Esophagus muscularis mucosa (tissue), 4 donors: ENCODE measurements at places on chromosomes 6 and 20.

DNA sequence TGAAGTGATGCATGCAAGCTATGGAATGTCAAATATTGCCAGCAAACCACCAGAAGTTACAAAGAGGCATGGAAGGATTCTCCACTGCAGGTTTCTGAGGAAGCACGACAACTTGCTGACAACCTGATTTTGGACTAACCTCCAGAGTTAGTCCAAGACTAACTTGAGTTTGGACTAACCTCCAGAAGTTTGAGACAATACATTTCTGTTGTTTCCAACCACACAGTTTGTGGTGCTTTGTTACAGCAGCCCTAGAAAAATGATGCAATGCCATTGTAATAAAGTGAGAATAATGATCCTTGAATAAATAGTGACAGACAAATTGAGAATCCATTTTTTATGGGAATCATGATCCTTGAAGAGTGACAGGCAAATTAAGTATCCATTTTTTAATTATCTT, 169.9 kb upstream of the HDDC2 start:
- H3K27ac ChIP-seq, result no peak overlapping the region
- H3K36me3 ChIP-seq, result no peaks in the 10 kb centered on the region
- DNase-seq, result no peak
- H3K27me3 ChIP-seq, result no peaks in the 10 kb centered on the region

DNA sequence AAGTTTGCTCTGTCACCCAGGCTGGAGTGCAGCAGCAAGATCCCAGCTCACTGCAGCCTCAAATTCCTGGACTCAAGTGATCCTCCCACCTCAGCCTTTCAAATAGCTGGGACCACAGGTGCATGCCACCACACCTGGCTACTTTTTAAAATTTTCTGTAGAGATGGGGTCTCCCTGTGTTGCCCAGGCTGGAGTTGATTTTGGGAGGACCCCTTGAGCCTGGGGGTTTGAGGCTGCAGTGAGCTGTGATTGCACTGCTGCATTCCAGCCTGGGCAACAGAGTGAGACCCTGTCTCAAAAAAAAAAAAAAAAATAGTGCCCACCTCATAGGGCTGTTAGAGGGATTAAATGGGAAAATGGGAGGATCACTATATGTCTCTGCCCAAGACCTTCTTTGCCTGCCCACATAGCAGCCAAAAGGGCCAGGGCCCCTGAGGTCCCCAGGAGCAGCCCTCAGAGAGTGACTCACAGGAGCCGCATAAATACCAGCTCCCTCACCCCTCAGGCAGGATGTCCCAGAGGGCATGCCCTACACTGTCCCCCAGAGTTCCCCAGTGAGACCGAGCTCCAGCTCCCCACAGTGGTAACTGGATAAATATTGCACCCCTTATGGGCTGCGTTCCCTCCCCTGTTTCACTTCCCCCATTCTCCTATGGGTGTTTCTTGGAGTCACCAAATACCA, 11.7 kb upstream of the MDGA1 start:
- H3K27me3 ChIP-seq, result no peaks in the 10 kb centered on the region
- peaks cover 9% of the 10 kb centered on the region for H3K4me1 ChIP-seq
- no peak for DNase-seq
- no peak overlapping the region for H3K27ac ChIP-seq
- H3K4me3 ChIP-seq, result no peak overlapping the region

DNA sequence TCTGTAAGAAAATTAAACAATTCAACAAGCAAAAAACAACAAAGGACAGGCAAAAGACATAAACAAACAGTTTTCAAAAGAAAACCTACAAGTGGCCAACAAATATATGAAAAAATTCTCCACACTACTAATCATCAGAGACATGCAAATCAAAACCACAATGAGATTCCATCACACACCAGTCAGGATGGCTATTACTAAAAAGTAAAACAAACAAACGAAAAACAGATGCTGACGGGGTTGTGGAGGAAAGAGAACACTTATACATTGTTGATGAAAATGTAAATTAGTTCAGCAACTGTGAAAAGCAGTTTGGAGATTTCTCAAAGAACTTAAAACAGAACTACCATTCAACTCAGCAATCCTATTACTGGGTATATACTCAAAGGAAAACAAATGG, 537.6 kb downstream of the HDGFL1 start:
- no peak for DNase-seq
- no peaks in the 10 kb centered on the region for H3K4me1 ChIP-seq
- H3K36me3 ChIP-seq, result no peaks in the 10 kb centered on the region
- H3K27me3 ChIP-seq, result no peaks in the 10 kb centered on the region
- H3K27ac ChIP-seq, result no peak overlapping the region

DNA sequence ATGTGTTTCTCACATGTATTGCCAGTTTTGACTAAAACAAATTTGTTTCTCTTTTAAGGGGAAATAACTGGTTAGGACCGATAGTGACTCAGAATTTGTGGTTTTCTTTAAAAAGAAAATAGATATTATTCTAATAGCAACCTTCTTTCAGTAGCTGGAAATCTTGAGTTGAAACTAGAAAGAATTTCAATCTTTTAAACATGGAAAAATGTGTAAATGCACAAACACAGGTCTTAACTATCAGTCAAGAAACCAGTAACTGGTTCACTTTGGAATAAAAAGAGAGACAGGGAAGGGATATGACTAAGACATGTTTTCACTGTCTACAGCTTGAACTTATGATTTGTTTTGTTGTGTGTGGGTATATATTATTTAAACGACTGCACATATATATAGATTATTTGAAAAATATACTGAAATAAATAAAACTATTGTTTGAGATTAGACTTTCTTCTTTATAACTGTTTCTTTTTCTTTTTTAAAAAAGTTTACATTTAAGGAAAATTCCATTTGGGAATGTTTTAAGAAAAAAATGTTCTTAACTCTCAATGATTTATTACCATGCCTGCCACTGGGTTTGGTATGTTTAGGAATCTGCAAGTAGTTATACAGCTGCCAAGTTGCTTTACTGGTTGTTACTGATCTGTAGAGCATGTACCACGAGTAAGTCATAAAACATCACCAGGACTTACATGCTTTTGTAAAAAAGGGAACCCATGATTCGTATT, 753.3 kb upstream of the MARCKS start:
- no peaks in the 10 kb centered on the region for H3K36me3 ChIP-seq
- no peak for DNase-seq
- no peak overlapping the region for H3K4me3 ChIP-seq
- H3K27me3 ChIP-seq, result no peaks in the 10 kb centered on the region
- no peaks in the 10 kb centered on the region for H3K4me1 ChIP-seq

- DNase-seq, result no peak
- no peak overlapping the region for H3K4me3 ChIP-seq
- no peaks in the 10 kb centered on the region for H3K36me3 ChIP-seq
- no peak overlapping the region for H3K27ac ChIP-seq
- peaks cover 61% of the 10 kb centered on the region for H3K4me1 ChIP-seq
Measured at GRCh38 chr6:110185879-110186278, 5.7 kb downstream of the CDC40 start.

DNA sequence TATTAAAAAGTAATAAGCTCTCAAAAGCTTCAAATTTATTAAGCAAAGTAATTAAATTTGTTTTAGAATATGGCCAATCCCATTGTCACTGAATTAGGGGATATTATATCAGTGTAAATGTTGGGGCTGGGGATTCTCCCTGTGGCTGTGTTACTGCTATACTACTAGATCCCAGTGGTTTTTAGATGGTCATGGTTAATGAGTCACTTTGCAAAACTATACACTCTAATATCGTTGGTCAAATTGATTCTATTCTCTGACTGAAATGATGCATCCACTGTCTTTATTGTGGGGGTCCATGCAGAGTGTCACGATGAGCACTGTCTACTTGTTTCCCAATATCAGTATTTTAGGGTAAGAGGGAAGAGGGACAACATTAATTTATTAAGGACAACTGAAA, 336.9 kb upstream of the PREP start:
- H3K4me3 ChIP-seq, result no peak overlapping the region
- H3K27ac ChIP-seq, result no peak overlapping the region
- H3K36me3 ChIP-seq, result no peaks in the 10 kb centered on the region
- no peaks in the 10 kb centered on the region for H3K4me1 ChIP-seq

DNA sequence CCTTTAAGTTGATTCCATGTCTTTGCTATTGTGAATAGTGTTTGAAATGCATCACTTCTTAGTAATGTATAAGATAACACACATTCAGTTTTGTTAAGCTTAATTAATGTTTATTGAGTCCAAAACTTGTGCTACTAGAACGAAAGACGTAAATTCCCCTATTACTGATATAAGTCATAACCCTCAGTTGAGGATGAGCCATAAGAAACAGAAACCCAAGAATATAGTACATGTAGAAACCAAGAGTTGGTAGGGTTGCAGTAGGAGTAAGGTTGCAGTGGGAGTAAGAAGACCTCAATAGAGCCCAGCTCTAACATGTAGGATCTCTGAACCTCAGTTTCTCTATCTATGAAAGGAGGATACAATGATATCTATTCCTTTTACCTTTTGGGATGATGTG, 19.3 kb downstream of the CITED2 start:
- H3K27me3 ChIP-seq, result no peaks in the 10 kb centered on the region
- no peak overlapping the region for H3K4me3 ChIP-seq
- H3K27ac ChIP-seq, result no peak overlapping the region

DNA sequence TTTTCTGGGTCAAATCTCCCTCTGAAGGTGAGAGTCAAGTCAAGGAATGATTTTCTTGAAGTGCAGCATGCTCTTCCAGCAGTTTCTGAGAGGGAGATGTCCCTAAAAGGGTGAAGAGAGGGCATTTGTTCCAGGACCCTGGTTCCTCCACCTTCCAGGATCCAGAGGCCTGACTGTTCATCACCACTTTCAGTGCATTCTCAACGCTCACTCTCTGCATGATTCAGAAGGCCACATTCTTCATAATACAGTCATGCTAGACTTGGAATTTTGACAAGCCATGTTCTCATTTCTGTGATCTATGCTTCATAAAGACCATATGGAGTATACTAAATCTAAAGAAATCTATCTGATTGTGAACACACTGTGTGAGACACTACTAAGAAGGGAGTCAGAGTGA, 85.1 kb downstream of the PDE7B start:
- H3K36me3 ChIP-seq, result no peaks in the 10 kb centered on the region
- peaks cover 23% of the 10 kb centered on the region for H3K4me1 ChIP-seq
- no peak overlapping the region for H3K4me3 ChIP-seq
- no peaks in the 10 kb centered on the region for H3K27me3 ChIP-seq
- H3K27ac ChIP-seq, result no peak overlapping the region
- DNase-seq, result no peak

DNA sequence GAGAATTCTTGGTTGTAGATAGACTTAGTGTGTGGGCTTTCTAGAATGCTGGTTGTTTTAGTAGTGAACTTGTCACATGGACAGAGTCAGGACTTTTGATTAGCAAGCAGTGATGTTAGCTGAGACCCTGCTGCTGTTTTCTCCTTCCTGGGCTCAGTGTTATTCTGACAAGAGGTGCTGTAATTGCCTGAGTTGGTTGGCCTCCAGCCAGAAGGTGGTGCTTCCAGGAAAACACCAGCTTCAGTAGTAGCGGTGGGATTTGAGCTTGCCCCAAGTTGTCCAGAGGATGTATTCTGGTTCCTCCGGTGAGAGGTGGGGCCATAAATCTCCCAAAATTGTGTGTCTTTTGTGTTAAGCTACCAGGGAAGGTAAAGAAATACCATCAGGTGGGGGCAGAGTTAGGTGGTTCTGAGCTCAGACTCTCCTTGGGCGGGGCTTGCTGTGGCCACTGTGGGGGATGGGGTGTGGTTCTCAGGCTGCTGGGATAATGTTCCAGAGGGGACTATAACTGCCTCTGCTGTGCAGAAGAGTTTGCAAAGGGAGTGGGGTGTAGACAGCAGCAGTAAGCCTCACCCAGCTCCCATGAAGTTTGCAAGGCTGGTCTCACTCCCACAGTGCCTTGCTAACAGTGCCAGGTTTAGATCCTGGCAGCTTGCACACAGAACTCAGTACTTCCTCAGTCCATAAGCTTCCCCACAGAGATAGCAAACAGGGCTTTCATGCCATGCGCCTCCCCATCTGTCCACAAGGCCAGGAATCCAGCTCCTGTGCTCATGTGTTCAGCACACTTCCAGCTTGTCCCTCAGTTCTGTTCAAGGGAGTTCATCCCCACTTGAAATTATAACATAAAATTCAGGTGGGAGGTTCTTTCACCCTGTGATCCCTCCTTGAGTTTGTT, 278.4 kb upstream of the PTCHD4 start:
- H3K27me3 ChIP-seq, result no peaks in the 10 kb centered on the region
- H3K27ac ChIP-seq, result no peak overlapping the region
- no peaks in the 10 kb centered on the region for H3K4me1 ChIP-seq
- DNase-seq, result no peak

DNA sequence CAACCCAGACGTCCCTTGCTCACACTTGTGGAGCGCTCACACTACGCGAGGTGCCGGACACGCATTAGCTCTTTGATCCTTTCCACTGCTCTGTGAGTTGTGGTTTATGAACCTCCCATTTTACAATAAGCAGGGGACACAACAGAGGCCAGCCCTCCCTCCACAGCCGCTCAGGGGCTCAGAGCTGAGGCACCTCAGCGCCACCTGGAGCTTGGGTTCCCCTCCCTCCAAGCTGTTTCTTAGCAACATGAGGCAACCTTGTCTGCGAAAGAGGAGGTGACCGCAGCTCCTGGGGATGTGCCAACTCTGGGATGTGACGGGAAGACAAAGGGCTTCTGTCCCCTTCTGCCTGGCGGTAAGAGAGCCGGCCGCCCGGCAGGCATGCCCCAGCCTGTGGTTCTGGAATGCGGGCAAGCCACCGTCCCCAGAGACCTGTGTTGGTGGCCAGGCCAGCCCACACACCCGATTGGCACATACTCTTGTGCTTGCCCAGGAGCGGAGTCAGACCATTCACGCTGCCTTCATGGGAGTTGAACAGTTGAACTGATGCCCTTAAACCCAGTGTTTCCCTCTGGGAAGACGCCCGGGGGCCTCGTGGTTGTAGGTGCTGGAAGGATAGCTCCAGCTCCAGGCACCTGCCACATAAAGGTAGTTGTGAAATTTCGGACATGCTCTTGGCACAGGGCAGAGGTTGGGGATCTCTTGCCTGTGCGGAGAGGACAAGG, 44.5 kb downstream of the RBM38 start:
- peak overlapping the region; percentile 90 for H3K27ac ChIP-seq
- peaks cover 78% of the 10 kb centered on the region for H3K4me1 ChIP-seq
- no peaks in the 10 kb centered on the region for H3K36me3 ChIP-seq

- DNase-seq, result no peak
- no peaks in the 10 kb centered on the region for H3K4me1 ChIP-seq
- H3K27ac ChIP-seq, result no peak overlapping the region
- H3K36me3 ChIP-seq, result peaks cover 20% of the 10 kb centered on the region
- H3K27me3 ChIP-seq, result no peaks in the 10 kb centered on the region
Measured at GRCh38 chr20:34618676-34619075, 58.2 kb downstream of the PIGU start.

- H3K27me3 ChIP-seq, result no peaks in the 10 kb centered on the region
- H3K27ac ChIP-seq, result no peak overlapping the region
- H3K36me3 ChIP-seq, result no peaks in the 10 kb centered on the region
- no peaks in the 10 kb centered on the region for H3K4me1 ChIP-seq
- DNase-seq, result no peak
- H3K4me3 ChIP-seq, result no peak overlapping the region
Measured at GRCh38 chr6:70839286-70840266, 117.3 kb downstream of the B3GAT2 start.
